ENCODE measurements at places on chromosomes 3 and 15. TPM values are rescaled to one million over a fixed set of nuclear protein-coding genes. Genes with fewer than 3 reads are reported as not detected.

Gene HHATL
- total RNA-seq, result not detected

Gene RFTN1
- 110 TPM for total RNA-seq

Gene SLCO2A1
- total RNA-seq, result not detected

Gene PRR20G
- not detected for total RNA-seq

Gene OXSR1
- total RNA-seq, result 62.3 TPM

Gene ANP32A
- total RNA-seq, result 89.4 TPM

Gene TMC3
- total RNA-seq, result not detected

Gene IL17RC
- total RNA-seq, result 1.1 TPM

Gene CPNE9
- not detected for total RNA-seq

Gene PLAAT1
- total RNA-seq, result not detected

Gene TEX264
- total RNA-seq, result 47.0 TPM

DNA sequence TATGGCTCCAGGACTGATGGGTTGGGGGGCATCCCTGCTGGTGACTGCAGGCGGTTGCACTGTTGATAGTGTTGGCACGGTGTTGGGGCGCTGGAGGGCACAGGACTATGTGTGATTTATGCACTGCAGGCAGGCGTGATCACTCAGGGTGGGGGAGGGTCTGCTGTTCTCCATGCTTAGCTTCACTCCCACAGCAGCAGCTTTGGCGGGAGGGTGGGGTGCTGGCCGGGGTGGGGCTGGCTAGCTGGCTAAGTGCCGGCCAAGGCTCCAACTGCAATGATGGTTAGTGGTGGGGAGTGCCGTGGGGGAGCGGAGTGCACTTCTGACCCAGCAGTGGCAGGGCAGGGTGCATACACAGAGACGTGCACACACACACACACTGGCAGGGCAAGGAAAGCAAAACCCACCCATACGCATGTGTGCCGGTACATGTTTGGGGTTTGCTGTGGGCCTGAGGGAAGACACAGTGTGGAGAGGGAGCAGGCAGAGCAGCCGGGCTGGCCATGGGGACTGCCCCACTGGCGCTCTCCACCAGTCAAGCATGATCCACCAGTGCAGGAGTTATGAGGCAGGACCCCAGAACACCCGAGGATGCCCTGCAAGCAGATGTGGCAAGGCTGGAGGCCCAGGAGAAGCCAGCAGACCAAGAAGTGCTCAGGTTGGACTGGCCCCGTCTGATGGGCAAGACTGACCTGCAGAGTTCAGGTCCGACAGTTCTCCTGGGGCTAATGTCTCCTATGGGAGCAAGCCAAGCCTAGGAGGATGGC is 16.5 kb upstream of the FGF7 start:
- H3K4me3 ChIP-seq, result no peak overlapping the region
- H3K4me1 ChIP-seq, result no peaks in the 10 kb centered on the region
- no peak for DNase-seq
- H3K36me3 ChIP-seq, result no peaks in the 10 kb centered on the region

DNA sequence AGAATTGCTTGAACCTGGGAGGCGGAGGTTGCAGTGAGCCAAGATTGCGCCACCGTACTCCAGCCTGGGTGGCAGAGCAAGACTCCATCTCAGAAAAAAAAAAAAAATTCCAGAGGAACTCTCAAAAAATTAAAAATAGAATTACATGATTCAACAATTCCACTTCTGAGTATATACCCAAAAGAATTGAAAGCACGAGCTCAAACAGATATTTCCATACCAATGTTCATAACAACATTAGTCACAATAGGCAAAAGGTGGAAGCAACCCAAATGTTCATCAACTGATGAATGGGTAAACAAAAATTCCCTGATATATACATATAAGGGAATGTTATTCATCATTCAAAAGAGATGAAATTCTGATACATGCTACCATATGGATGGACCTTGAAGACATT is 16.9 kb upstream of the MORF4L1 start:
- H3K4me3 ChIP-seq, result no peak overlapping the region
- peaks cover 4% of the 10 kb centered on the region for H3K4me1 ChIP-seq
- peaks cover 2% of the 10 kb centered on the region for H3K27me3 ChIP-seq
- no peaks in the 10 kb centered on the region for H3K36me3 ChIP-seq

GRCh38 chr3:46681856-46682540 is 11.5 kb downstream of the ALS2CL start:
- H3K4me1 ChIP-seq, result no peaks in the 10 kb centered on the region
- H3K4me3 ChIP-seq, result no peak overlapping the region
- no peak for DNase-seq
- H3K27me3 ChIP-seq, result no peaks in the 10 kb centered on the region
- no peaks in the 10 kb centered on the region for H3K36me3 ChIP-seq

DNA sequence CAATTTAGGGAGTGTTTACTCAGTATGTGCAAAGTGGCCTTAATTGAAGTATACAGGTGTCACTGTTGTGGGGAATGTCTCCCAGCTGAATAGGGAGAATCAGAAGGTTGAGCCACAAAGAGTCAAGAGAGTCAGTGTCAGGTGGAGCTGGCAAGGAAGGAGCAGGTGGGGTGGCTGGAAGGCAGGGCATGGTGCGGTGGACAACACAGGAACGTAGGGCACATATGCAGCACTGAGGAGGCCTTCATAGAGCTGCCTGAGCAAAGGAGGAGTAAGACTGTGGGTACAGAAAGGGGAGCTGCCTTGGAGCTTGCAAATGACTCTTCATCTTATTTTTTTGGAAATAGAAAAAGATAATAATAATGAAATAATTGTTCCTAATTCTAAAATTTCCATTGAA is 20.0 kb downstream of the ARHGEF3 start:
- DNase-seq, result no peak
- peak overlapping the region; percentile 69 for H3K4me3 ChIP-seq
- peak overlapping the region; percentile 78 for H3K27ac ChIP-seq
- no peaks in the 10 kb centered on the region for H3K27me3 ChIP-seq
- peaks cover 96% of the 10 kb centered on the region for H3K4me1 ChIP-seq

DNA sequence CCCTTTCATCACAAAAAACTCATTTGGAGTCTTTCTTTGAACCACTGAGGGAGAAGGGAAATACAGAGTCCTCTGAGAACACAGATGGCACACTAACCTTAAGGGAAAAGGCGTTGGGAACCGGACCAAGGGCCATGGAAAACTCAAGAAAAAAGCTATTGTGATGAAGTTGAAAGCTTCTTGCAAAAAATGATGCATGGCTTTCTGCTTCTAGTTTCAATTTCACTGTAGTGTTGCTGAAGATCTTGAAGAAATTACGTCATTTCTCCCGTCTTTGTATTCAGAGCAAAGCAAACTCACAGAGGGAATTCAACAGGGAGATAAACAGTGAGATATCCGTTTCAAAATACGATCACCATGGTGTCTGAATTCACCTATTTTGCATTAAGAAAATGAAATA is 642.3 kb upstream of the ADAMTS9 start:
- no peaks in the 10 kb centered on the region for H3K4me1 ChIP-seq
- no peak overlapping the region for H3K27ac ChIP-seq
- H3K4me3 ChIP-seq, result no peak overlapping the region
- DNase-seq, result no peak
- H3K27me3 ChIP-seq, result no peaks in the 10 kb centered on the region
- no peaks in the 10 kb centered on the region for H3K36me3 ChIP-seq

GRCh38 chr3:192957441-192958021 is 39.9 kb upstream of the MB21D2 start:
- no peaks in the 10 kb centered on the region for H3K4me1 ChIP-seq
- H3K4me3 ChIP-seq, result no peak overlapping the region
- no peak for DNase-seq
- no peaks in the 10 kb centered on the region for H3K27me3 ChIP-seq
- no peaks in the 10 kb centered on the region for H3K36me3 ChIP-seq

- H3K4me1 ChIP-seq, result no peaks in the 10 kb centered on the region
- no peak overlapping the region for H3K4me3 ChIP-seq
- no peaks in the 10 kb centered on the region for H3K27me3 ChIP-seq
- H3K36me3 ChIP-seq, result peaks cover 46% of the 10 kb centered on the region
These were observed 26.3 kb downstream of the FBXO22 start for GRCh38 chr15:75929799-75930565.

DNA sequence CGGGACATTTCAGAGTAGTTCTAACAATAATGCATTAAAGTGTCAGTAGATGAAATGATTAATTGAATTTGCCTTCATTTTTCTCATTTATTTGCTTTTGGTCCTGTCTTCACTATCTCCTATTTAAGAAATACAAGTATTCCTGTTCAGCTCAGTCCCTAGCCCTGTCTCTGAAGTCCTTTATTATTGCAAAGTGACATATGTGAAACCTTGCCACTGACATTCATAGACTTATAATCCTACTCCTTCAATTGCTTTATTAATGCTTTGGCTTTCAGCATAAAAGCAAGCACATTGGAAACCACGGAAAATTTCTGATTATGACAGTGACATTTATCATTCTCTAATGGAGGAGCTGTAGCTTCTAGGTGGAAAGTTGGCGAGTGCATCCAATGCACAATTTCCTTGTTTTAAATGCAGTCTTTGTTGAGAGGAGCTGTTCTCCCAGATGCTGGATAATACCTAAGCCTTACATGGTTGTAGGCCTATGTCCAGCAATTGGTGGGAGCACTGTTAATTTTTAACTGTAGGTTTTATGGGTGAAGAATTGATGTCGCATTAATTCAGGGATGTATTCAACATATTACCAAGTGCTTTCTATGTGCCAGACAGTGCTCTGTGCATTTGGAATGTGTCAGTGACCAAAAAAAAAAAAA is 337.8 kb downstream of the FEZF2 start:
- no peak overlapping the region for H3K27ac ChIP-seq
- H3K27me3 ChIP-seq, result no peaks in the 10 kb centered on the region
- no peak overlapping the region for H3K4me3 ChIP-seq
- no peaks in the 10 kb centered on the region for H3K36me3 ChIP-seq

- no peak for DNase-seq
- peaks cover 3% of the 10 kb centered on the region for H3K36me3 ChIP-seq
- H3K4me3 ChIP-seq, result no peak overlapping the region
- peaks cover 26% of the 10 kb centered on the region for H3K4me1 ChIP-seq
- no peak overlapping the region for H3K27ac ChIP-seq
These were observed 2.3 kb upstream of the GP5 start for GRCh38 chr3:194401346-194401745.

DNA sequence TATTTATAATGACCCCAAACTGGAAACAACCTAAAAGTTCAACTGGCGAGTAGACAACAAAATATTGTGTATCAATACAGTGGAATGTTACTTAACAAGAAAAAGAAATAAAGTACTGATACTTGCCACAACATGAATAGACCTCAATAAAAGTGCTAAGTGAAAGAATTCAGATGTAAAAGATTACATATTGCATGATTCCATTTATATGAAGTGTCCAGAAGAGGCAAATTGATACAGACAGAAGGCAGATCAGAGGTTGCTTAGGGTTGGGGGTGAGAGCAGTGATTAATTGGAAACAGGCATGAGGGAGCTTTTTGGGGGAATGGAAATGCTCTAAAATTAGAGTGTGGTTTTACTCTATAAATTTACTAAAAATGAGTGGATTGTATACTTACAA is 183.3 kb downstream of the SATB1 start:
- no peaks in the 10 kb centered on the region for H3K36me3 ChIP-seq
- DNase-seq, result no peak
- no peak overlapping the region for H3K27ac ChIP-seq
- H3K4me3 ChIP-seq, result no peak overlapping the region
- no peaks in the 10 kb centered on the region for H3K27me3 ChIP-seq
- H3K4me1 ChIP-seq, result no peaks in the 10 kb centered on the region

All from CD4-positive, CD25-positive, alpha-beta regulatory T cell (primary cell).